ENCODE measurements at places on chromosomes 3 and 15.

DNA sequence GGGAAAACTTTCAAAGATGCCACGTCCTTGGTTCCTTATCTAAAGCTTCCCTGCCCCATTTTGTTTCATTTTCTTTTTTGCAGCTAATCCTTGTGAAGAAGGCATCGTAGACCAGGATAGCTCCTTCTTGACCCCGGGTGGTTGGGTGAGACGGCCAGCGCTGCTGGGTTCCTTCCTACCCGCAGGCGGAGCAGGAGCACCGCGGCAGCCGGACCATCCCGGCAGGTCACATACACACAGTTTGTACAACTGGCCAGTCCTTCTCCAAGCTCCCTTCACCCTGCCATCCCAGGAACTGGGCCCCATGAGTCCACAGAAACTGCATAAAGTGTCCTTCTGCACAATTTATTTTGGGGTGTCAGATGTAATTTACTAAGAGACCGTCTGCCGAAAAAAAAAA is 83.9 kb downstream of the MEGF11 start:
- DNase-seq, result no peak

GRCh38 chr3:139340784-139341183 is 3.0 kb upstream of the MRPS22 start:
- no peak for DNase-seq

GRCh38 chr3:135736740-135737139 is 228.8 kb upstream of the PPP2R3A start:
- peak; percentile 63 for DNase-seq

GRCh38 chr15:87597346-87598052 is 659.0 kb downstream of the NTRK3 start:
- DNase-seq, result no peak

DNA sequence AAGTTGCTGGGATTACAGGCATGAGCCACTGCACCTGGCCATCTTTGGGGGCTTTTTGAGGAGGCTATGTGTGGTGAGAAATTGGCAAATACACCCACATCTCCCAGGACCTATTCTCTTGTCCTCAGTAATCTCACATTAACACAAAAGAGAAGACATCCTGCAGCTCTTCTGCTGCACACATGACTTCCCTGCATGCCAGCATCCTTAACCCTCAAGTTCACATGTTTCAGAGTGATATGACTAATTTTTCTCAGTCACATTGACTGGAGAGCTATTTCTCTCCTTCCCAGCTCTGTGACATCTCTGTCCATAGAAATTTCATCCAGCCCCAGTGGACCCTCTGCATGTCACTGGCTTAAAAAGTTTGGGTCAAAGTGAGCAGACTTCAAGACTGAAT is 1.9 kb upstream of the SKIC8 start:
- DNase-seq, result no peak

DNA sequence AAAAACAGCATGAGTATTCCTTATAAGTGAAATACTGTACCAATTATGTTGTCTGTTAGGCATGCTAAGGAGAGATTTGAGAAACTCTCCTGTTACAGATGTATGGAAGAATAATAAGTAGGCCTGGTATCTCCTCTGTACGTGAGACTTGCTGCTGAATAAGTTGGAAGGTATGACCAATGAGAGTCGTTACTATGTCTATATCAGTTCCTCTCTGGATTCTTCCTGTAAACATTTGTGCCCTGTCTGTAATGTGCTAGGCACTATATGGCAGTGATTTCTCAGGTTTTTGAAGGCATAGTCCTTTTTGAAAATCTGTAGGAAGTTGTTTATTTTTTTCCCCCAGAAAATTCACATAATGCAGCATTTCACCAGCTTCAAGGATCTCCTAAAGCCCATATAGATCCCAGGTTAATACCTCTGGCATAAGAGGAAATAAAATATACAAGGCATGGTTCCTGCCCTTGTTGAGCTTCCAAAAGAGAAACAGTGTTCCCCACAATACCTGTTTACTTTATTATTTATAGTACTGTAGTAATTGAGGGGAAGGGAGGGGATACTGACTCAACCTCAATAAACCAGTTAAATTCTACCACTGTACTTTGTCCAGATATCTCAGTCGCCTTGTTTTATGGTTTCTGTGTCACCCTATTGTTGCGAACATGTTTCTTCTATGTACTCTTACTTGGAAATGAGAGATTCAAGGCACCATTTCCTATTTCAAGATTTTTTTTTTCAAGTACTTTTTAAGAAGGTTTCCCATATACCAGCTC is 28.6 kb downstream of the MAP2K5 start:
- DNase-seq, result no peak

DNA sequence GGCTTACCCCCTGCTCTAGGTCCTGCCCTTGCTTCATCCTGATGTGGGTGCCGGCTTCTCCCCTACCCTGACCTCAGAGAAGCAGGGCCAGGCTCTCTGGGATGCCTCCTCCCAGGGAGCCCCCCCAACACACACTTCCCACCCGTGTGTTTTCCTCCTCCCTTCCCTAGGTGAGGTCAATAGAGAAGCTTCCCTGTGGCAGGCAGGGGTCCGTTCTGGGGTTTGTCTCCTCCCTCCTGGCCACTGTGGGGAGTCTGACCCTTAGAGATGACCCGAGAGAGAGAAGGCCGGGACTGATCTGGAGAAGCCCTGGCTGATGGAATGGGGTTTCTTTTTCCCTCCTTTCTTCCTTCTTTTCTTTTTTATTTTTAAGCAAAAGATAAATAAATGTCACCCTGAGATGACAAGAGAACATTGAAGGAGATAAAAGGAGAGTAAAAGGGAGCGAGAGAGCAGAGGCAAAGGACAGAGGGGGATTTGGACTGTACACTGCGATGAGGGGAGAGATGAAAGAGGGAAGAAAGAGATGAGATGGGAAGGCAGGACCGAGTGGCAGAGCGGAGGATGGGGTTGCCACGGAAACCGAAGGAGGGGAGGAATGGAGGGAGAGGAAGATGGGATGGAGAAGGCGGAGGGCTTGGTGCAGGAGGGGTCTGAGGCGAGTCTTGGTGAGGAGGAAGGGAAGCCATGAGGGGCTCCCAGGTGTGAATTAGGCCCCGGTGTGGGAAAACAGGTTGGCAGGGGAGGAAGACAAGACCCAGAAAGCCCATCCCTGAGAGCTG is 48.4 kb downstream of the IDH2 start:
- DNase-seq, result no peak

GRCh38 chr3:152960684-152961083 is 125.8 kb downstream of the P2RY1 start:
- DNase-seq, result no peak

GRCh38 chr3:24520976-24521419 is 26.3 kb upstream of the THRB start:
- DNase-seq, result no peak

- no peak for DNase-seq
These were observed 54.5 kb upstream of the XRN1 start for GRCh38 chr3:142502187-142502985.

DNA sequence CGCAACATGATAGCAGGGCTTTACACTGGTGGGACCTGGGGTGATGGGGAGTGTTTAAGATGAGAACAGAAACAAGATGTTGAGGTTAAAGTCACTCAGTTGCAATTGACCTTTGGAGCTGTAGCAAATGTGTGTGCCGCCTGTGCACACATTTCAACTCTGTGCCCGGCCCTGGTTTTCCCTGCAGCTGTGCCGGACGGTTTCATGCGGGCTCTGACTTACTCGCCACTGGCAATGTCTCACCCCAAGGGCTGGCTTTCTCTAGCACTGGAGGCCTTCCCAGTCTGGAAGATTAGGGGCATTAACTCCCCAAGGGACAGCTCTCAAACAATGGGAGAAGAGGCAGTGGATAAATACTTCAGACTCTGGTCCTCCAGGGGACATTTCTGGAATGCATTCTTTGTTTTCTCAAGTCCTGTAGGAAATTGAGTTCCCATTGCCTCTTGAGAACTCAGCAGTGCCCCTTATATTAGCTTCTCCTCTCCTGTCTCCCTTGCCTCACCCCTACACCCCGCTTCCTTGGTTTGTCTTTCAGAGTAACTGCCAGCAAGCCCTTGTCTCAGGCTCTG is 152.5 kb downstream of the EDEM1 start:
- no peak for DNase-seq

- DNase-seq, result no peak
These were observed 402.1 kb upstream of the MCTP2 start for GRCh38 chr15:93829115-93829870.

DNA sequence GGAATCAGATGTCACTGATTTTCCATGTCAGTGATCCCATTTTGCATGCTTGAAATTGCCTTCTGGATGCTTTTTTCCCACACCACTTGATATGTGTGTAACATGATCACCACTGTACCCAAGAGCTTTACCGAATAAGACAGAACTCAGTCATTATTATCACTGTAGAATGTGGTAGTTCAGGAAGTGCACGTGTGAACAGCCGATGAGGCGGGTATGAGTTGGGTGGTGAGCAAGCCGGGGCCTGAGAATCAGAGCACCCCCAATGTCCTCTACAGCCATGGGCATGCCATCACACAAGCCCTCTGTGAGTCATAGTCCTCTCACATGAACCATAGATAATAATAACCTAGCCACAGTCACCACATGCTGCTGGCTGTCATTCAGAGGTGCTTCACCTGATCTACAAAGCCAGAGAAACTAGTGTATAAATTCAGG is 470.8 kb downstream of the SOX2 start:
- DNase-seq, result no peak

- no peak for DNase-seq
These were observed 664.7 kb downstream of the IGSF11 start for GRCh38 chr3:118369892-118370491.

DNA sequence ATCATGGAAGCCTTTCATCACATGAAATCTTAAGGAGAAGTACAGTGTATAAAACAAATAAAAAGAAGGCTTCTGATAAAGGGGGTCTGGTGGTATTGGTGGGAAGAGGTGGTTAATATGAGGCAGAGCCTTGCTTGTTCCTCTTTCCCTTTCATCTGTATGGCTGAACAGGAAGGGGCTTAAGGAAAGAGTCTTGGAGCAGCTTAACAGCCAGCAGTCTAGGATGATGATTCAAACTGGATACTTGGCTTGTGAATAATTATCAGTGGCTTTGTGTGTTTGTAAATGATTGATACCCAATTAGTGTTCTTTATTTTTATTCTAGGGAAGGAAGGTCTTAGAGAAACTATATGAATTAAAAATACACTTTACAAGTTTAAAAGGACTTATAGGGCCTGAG is 29.1 kb upstream of the TCAIM start:
- no peak for DNase-seq
